ENCODE measurements at places on chromosomes 7 and 10. TPM values are rescaled to one million over a fixed set of nuclear protein-coding genes. Genes with fewer than 3 reads are reported as not detected.

Gene ICA1
- total RNA-seq = 2.2 TPM

DNA sequence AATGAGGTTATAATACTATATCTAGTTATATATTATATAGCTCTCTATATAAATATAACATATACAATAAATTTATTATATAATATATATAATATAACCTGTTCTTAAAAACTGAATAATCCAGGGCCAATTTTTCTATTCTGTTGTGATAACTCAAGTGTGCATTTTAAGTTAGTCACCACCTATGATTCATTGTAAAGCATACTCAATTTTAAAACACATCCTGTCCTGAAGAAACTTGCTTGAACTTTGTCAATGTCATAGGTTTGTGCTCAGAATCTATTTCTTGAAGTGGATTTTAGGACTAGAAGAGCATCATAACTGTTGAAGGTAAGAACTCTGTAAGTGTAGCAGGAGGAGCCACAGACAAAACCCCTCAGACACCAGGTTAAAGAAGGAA lies 1209.8 kb downstream of the REEP3 start:
- H3K4me1 ChIP-seq = no peaks in the 10 kb centered on the region
- no peak for DNase-seq
- H3K27me3 ChIP-seq = no peaks in the 10 kb centered on the region
- no peak overlapping the region for H3K4me3 ChIP-seq
- no peaks in the 10 kb centered on the region for H3K36me3 ChIP-seq
- H3K27ac ChIP-seq = no peak overlapping the region

GRCh38 chr10:11193001-11193551 lies 175.4 kb downstream of the CELF2 start:
- no peaks in the 10 kb centered on the region for H3K27me3 ChIP-seq
- H3K36me3 ChIP-seq = peaks cover 94% of the 10 kb centered on the region
- DNase-seq = no peak
- H3K27ac ChIP-seq = peak overlapping the region; percentile 34
- H3K4me1 ChIP-seq = peaks cover 92% of the 10 kb centered on the region

- H3K4me3 ChIP-seq = no peak overlapping the region
- no peak for DNase-seq
- H3K27ac ChIP-seq = no peak overlapping the region
- H3K4me1 ChIP-seq = no peaks in the 10 kb centered on the region
These were observed 216.7 kb downstream of the ADAM12 start for GRCh38 chr10:126171555-126171954.

DNA sequence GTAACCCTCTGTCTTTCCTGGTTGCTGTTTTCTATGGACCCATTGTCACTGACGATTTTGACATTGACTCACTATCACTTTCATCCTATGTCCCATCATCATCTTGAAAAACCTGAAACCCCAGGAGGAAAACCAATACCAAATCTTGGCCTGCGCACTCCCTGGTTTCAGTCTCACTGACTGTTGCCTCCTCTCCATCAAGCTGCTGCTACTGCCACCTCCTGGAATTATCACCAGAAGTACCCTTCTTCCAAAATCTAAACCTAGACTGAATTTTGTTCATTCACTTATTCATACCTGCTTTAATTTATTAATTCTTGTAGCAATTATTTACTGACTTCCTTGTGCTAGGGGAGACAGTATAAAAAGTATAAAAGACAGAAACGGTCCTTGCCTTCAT lies 44.5 kb upstream of the ACBD5 start:
- peaks cover 10% of the 10 kb centered on the region for H3K27me3 ChIP-seq
- peaks cover 6% of the 10 kb centered on the region for H3K4me1 ChIP-seq
- no peaks in the 10 kb centered on the region for H3K36me3 ChIP-seq
- H3K4me3 ChIP-seq = no peak overlapping the region

Gene SEM1
- 43.3 TPM for total RNA-seq

- no peak for DNase-seq
- H3K27ac ChIP-seq = no peak overlapping the region
These were observed 46.0 kb downstream of the ASB4 start for GRCh38 chr7:95531605-95532219.

DNA sequence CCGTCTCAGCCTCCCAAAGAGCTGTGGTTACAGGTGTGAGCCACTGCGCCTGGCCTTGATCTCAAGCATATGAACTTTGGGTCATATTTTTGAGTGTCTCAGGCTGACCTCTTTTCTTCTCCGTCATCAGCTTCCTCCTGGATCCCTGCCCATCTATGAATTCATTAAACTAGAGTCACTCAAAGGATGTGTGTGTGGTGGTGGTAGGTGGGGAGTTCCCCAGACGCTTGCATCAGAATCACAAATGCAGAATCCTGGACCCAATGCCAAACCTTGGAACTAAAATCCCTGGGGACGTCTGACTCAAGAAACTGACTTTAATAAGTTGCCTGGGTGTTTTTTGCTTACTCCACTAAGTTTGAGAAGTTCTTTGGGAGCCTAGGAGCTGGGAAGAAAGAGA lies 6.7 kb upstream of the CREB5 start:
- H3K4me1 ChIP-seq = peaks cover 9% of the 10 kb centered on the region
- DNase-seq = no peak
- H3K27me3 ChIP-seq = peaks cover 35% of the 10 kb centered on the region
- no peak overlapping the region for H3K27ac ChIP-seq
- H3K36me3 ChIP-seq = no peaks in the 10 kb centered on the region

DNA sequence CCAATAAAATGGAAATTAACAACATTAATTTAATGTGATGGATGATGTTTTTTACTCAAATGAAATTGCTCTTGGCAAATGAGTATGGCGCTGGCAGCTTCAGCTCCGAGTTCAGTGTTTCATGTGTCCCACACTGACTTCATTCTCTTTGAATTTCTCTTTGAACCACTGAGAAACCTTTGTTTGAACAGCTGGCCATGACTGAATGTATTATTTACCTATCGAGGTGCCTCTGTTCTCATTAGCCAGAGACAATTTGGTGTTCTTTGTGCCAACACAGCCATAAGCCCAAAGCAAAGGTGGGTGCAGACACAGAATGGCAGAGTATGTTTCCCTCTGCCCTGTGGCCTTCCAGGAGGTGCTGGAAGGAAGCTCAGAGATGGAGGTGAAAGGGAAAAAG lies 42.1 kb downstream of the TMEM178B start:
- no peak overlapping the region for H3K27ac ChIP-seq
- DNase-seq = no peak
- no peaks in the 10 kb centered on the region for H3K4me1 ChIP-seq
- H3K36me3 ChIP-seq = no peaks in the 10 kb centered on the region
- no peaks in the 10 kb centered on the region for H3K27me3 ChIP-seq

DNA sequence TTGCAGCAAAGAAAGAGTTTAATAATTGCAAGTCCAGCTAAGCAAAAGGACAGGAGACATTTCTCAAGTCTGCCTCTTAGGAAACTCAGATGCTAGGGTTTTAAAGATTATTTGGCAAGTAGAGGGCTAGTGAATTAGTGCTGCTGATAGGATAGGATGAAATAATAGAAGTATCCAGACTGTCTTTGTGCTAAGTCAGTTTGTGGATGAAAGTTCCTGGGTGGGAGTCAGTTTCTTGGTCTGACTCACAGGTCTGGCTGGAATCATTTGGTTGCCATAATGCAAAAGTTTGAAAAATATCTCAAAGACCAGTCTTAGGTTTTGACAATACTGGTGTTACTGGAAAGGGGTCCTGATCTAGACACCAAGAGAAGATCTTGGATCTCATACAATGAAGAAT lies 42.6 kb upstream of the INHBA start:
- no peaks in the 10 kb centered on the region for H3K36me3 ChIP-seq
- H3K4me3 ChIP-seq = no peak overlapping the region
- no peak overlapping the region for H3K27ac ChIP-seq
- no peaks in the 10 kb centered on the region for H3K27me3 ChIP-seq

- peaks cover 2% of the 10 kb centered on the region for H3K4me1 ChIP-seq
- no peak overlapping the region for H3K27ac ChIP-seq
- peaks cover 51% of the 10 kb centered on the region for H3K27me3 ChIP-seq
- no peak for DNase-seq
These were observed 108.7 kb downstream of the ZNF467 start for GRCh38 chr7:149664666-149665065.

DNA sequence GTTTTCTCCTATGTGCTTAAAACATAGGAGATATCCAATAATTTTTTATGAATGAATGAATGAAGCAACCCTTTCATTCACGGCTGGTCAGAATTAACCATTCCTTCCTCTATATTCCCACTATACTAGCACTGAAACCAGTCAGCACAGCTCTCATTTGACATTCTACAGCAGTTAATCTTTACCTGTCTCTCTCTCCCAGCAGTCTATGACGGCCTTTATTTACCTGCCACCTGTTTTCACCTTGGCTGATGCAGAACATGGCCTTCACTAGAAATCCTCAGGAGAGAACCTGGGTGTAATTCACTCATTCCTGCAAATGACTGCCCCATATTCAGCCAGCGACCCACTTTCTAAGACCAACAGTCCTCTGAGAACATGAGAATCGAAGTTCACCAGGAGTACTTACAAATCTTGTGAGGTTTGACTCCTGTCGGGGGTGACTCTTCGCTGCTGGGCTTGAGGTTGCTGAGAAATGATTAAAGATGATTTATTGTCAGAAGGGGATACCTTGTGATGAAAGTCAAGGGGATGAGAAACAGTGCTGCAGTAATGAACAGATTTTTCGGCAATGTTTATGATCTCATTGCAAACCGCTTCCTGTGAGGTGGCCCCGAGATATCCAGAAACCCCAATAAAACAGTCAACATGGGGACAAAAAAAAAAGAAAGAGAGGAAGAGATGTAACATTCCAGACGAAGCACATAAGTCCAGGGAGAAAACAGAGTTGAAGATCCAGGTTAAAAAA lies 30.9 kb upstream of the PDLIM1 start:
- no peak overlapping the region for H3K27ac ChIP-seq
- H3K4me1 ChIP-seq = no peaks in the 10 kb centered on the region
- H3K27me3 ChIP-seq = peaks cover 2% of the 10 kb centered on the region
- H3K36me3 ChIP-seq = no peaks in the 10 kb centered on the region

DNA sequence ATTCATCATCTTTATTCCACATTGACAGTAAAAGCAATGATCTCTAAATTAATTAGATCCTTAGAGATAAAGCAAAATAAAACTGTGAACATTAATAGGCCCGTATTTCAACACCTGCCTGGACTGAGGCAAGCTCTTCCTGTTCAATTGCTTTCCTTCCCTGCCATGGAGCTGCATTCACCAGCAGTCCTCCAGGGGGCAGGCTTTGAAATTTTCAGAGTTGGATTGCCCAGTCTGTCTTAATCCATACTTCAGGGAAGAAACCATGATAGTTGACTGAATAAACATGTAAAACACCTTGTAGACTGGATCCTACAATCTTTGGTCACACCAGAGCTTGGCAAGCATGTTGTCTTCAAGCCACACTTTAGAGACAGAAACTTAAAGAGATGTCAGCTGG lies 936.6 kb downstream of the NRG3 start:
- no peak overlapping the region for H3K4me3 ChIP-seq
- H3K36me3 ChIP-seq = no peaks in the 10 kb centered on the region
- DNase-seq = no peak
- H3K4me1 ChIP-seq = no peaks in the 10 kb centered on the region

Gene CDC14C
- total RNA-seq = not detected

- peaks cover 5% of the 10 kb centered on the region for H3K27me3 ChIP-seq
- no peak overlapping the region for H3K27ac ChIP-seq
- H3K4me3 ChIP-seq = no peak overlapping the region
- no peak for DNase-seq
These were observed 39.4 kb downstream of the PLXNA4 start for GRCh38 chr7:132536654-132537395.

DNA sequence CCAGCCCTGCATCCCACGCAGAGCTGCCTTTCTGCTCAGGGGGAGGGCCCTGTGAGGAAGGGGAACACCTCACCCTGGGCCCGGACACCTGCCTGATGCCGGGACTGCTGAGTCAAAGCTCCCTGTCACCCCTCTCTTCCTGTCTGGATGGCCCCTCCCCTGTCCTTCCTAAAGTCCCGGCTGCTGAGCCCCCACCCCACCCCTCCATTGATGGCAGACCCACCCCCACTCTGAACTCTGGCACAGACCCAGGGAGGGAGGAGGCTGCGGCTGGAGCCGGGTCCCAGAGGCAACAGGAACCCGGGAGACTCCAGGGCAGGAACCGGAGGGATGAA lies 78.7 kb downstream of the ELFN1 start:
- no peak for DNase-seq
- peaks cover 4% of the 10 kb centered on the region for H3K4me1 ChIP-seq
- no peak overlapping the region for H3K27ac ChIP-seq

DNA sequence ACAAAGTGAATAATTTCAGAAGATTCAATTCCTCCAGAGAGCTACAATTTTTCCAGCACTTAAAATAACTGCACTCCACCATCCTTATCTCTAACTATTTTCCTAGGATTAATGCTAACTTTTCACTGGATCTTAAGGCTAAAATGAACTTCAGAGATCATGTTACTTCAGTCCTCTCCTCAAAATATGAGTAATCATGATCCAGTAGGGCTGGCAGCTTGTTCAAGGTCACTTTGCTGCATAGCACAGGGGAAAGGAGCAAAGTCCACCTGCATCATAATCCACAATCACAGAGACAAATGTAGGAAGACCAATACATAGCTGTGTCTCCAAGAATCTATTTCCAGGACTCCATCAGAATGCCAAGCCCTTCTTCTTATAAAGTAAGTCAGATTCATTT lies 150.3 kb downstream of the LRRTM3 start:
- no peak overlapping the region for H3K4me3 ChIP-seq
- no peaks in the 10 kb centered on the region for H3K4me1 ChIP-seq
- no peaks in the 10 kb centered on the region for H3K27me3 ChIP-seq
- no peak for DNase-seq
- H3K36me3 ChIP-seq = no peaks in the 10 kb centered on the region
- H3K27ac ChIP-seq = no peak overlapping the region

Gene CYP2C9
- total RNA-seq = not detected

- peaks cover 31% of the 10 kb centered on the region for H3K4me1 ChIP-seq
- no peak overlapping the region for H3K4me3 ChIP-seq
- H3K36me3 ChIP-seq = peaks cover 17% of the 10 kb centered on the region
- no peak for DNase-seq
- H3K27ac ChIP-seq = no peak overlapping the region
- no peaks in the 10 kb centered on the region for H3K27me3 ChIP-seq
These were observed 39.4 kb downstream of the PFKFB3 start for GRCh38 chr10:6242089-6242488.

GRCh38 chr7:157016352-157017041 lies 6.0 kb upstream of the MNX1 start:
- H3K27ac ChIP-seq = no peak overlapping the region
- H3K27me3 ChIP-seq = peaks cover 83% of the 10 kb centered on the region
- peaks cover 24% of the 10 kb centered on the region for H3K4me1 ChIP-seq
- peaks cover 4% of the 10 kb centered on the region for H3K36me3 ChIP-seq

- no peaks in the 10 kb centered on the region for H3K36me3 ChIP-seq
- DNase-seq = no peak
- no peaks in the 10 kb centered on the region for H3K4me1 ChIP-seq
These were observed 102.4 kb upstream of the GJD4 start for GRCh38 chr10:35502692-35503091.
